Stimulated activated CD4-positive, alpha-beta T cell treated with anti-CD3 and anti-CD28 coated beads, Interleukin-15, amount 100 ng/mL, for 24 hours (primary cell): ENCODE measurements at places on chromosomes 13 and 19.

GRCh38 chr19:5341448-5341820, 822 bp upstream of the PTPRS start:
- DNase-seq: no peak

- peak; percentile 60 for DNase-seq
These were observed 35.9 kb upstream of the ZSCAN5A start for GRCh38 chr19:56350416-56351045.

DNA sequence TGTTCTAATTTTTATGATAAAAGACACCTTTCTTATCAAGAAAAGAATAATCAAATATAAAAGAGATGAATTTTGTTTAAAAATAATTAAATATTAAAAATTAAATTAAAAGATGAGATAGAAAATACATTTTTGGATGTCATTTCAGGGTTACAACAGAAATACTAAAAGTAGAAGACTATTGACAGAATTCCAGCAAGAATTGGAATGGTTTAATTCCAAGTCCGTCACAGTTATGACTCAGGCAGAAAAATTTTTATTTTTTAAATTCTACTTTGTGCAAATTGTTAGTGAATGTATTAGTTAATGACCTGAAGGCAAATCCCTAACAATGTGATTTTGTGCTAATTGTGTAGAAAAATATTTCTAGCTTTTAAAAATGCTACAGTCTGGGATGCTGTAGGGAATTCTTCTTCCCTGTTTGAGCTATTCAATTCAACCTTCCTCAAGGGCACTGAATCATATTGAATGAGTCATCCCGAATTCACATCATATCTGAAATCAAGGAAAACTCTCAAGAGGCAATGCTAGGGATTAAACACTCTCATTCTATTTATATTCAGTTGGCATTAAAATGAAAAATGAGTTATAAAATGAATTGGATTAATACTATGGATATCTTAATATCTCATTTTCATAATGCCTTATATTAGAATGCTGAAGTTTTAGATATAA, 633.5 kb upstream of the ATXN8OS start:
- DNase-seq: no peak

DNA sequence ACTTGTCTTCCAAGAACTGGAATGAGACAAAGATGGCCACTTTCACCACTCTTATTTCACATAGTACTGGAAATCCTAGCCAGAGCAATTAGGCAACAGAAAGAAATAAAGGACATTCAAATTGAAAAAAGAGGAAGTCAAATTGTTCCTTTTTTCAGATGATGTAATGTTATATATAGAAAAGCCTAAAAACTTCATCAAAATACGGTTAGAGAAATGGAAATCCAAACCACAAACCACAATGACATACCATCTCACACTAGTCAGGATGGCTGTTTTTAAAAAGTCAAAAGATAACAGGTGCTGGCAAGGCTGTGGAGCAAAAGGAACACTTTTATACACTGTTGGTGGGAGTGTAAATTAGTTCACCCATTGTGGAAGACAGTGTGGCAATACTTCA, 113.3 kb upstream of the SPRY2 start:
- DNase-seq: no peak

- DNase-seq: no peak
These were observed 45.1 kb upstream of the DOCK9 start for GRCh38 chr13:99022941-99023340.

DNA sequence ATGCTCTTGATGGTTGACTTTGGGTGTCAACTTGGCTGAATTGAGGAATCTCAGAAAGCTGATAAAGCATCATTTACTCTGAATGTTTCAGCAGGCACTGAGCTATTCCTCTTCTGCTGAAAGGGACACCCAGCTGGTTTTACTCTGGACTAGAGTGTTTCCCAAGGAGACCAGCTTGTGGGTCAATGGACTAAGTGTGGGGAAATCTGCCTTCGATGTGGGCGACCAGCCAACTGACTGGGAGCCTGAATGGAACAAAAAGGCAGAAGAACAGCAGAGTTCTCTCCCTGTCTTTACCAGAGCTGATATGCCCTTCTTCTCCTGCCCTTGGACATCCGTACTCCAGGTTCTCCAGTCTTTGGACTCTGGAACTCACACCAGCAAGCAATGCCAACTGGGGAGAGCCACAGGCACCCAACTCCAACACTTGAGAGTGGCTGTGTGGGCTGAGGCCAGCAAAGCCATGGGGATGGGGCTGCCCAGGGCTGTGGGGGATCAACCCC, 32.2 kb downstream of the MRPL57 start:
- DNase-seq: no peak

DNA sequence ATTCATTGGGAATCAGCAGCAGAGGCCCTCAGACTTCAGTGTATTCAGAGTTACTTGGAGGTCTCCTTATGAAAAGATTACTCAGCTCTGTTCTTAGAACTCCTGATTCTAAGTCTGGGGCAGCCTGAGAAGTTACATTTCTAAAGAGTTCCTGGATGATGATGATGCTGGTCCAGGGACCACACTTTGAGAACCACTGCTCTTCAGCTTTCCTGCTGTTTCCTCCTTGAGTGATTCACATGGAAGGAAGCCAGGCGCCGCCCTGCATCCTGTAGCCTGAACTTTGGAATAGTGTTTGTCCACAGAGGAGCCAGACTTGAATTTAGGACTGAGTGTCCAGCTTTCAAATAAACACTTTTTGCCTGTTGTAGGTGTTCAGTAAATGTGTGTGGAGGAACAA, 2.9 kb downstream of the CEBPG start:
- DNase-seq: no peak

DNA sequence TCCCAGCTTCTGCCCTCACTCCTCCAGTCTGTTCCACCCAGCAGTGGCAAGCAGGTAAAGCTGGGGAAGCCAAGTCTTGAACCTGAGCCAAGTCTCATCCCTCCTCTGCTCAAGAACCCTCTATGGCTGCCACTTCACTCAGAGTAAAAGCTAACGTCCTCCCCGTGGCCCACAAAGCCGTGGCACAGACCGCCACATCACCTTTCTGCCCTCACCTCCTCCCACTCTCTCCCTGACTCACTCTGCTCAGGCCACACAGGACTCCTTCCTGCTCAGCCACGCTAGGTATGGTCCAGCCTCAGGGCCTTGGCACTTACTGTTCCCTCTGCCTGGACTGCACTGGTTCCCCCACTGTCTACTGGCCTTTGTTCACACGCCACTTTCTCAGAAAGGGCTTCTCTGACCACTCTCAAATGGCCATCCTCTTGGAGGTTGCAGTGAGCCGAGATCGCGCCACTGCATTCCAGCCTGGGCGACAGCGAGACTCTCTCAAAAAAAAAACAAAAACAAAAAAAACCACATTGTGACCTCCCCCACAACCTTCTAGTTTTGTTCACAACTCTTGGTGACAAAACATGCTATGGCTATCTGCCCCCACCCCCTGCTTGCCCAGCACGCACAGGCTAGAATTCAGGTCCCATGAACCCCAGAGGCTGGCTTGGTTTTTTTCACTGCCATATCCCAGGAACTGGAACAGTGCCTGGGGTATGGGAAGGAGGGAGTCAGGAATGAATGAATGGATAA, 15.8 kb downstream of the NDUFB7 start:
- no peak for DNase-seq

DNA sequence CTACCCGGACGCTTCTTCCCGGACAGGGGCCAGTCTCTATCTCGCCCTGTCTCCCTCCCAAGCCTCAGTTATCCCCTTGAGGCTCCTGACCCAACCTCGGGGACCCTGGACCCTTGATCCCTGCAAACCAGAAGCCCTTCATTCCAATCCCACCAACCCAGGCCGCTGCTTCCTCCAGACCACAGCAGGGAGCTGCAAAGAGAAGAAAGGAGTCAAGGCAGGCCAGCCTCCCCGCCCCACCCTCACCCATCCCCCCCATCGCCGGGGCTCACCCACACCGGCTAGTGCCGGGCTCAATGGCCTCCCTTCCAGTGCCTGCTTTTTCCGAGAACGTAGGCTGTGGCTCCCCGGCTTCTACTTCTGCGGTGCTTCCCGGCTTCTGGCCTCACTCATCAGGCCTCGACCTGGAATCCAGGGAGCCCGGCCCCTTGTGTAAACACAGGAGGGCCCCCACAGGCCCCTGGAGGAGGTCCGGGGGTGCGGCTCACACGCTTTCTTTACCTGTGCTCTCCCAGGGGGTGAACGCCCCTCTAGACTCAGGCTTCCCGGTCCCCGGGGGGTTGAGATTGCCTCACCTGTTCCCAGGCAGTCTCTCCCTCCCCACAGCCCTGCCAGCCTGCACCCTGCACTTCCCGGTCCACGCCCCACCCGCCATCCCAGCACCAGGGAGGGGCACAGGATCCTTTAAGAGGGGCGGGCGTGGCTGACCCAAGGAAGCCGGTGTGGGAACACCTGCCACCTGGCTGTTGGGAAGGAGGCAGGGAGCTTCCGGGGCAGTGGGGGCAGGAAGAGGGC, at the start of gene FAM83E:
TSS of gene FAM83E (minus strand) at position 641 of the 795 bp plus-strand sequence. CDS start 1,704 bp downstream, outside the sequence.
- DNase-seq: no peak

DNA sequence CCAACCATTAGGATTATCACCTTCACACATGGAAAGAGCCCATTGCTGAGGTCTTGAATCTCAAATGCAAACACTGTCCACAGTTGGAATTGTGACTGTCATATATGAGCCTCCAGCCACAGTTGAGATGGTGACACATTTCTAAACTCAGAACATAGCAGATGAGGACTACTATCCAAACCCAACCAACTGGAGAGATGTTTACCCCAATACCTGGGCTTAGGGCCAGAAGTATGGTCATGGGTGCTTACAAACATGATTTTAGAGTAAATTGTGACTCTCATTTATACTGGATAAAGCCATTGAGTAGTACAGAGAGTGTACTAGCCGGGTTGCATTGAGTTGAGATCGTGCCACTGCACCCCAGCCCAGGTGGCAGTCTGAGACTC, 14.0 kb upstream of the ZNF681 start:
- no peak for DNase-seq

DNA sequence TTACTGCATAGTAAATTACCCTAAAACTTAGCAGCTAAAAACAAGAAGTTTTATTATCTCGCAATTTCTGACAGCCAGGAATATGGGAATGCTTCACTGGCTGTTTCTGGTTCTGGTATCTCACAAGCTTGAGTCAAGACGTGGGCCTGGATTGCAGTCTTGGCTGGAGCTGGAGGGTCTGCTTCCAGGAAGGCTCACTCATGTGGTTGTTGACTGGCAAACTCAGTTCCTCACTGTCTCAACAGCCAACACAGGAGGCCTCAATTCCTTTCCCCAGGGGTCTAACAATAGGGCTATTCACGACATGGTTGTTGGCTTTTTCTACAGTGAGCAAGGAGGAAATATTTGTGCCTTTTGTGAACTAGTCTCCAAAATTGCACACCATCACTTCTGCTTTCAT, 146.3 kb downstream of the GPC5 start:
- DNase-seq: no peak

DNA sequence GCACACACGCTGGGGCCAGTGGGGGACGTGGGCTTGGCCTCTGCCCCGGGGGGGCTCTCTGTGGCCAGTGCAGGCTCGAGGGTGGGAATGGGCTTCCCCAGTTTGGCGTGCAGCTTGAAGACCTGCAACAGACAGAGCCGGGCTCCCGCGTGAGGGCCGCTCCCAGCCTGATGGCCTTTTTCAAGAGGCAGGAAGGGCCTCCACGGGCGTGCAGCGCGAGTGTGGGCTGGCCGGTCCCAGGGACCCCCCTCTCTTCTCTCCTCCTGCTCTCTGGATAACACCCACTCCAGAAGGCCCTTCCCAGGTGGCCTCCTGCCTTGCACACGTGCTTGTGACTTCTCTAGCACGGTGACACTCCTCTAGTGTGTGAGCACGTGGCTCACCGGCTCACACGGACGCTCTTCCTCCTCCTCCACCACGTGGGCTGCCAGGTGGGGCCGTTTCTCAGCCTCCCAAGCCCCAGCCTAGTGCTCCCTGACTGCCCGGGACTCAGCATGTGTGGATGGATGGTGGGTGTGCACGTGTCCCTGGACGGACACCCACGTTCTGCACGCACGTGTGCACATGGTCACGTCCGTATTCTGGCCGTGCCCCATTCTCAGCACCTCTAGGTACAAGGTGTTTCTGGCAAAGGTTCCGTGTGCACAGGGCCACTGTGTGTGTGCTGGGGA, 39.2 kb upstream of the MATK start:
- DNase-seq: no peak

GRCh38 chr19:45467456-45468158, at the start of gene FOSB:
TSS of gene FOSB (plus strand) at chr19:45467996. CDS start at chr19:45468587, 591 bp downstream.
- peak; percentile 93 for DNase-seq

GRCh38 chr13:98844021-98844420, 91.5 kb upstream of the SLC15A1 start:
- DNase-seq: no peak

DNA sequence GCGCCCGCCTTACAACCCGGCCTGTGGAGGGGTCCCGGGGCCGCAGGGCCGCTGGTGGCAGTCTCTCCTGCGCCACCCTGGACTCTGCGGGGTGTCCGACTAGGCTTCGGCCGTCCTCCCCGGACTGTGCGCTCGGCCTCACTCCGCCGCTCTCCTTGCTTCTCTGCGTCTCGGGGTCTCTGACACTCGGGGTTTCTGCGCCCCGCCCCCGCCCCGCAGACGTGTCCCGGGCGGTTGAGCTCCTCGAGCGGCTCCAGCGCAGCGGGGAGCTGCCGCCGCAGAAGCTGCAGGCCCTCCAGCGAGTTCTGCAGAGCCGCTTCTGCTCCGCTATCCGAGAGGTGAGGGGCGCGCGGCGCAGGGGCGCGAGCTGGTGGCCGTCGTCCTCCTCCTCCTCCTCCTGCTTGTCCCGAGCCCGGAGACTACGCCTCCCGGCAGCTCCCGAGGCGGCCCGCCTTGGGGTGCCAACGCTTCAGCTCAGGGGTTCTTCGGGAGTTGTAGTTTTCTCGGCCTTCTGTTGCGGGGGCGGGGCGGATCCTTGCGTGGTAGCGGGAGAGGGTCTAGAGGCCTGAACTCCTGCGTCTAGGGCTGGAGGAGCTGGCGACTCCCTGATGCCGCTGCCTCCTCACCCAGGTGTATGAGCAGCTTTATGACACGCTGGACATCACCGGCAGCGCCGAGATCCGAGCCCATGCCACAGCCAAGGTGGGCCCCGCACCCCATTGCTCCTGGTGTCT, 627 bp downstream of the LIN7B start:
- peak; percentile 73 for DNase-seq

GRCh38 chr19:58556622-58557220, 1.7 kb downstream of the UBE2M start:
- no peak for DNase-seq
